ENCODE measurements at places on chromosomes 2 and 18.

DNA sequence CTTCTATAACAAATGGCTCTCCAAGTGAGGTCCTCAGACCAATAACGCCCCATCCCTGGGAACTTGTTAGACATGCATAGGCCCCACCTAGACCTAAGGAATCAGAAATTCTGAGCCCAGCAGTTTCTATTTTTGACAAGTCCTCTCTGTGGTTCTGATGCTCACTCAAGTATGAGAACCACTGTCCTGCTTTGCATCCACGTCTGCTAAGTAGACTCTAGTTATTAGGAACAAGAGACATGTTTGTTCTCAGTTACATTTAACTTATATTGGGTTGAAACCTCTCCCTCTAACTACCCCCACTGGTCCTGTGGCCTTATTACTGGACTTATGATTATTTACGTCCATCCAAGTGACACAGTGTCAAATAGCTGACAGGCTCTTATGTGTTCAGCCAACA is 70.3 kb downstream of the TMEM17 start:
- ATAC-seq: no peak

DNA sequence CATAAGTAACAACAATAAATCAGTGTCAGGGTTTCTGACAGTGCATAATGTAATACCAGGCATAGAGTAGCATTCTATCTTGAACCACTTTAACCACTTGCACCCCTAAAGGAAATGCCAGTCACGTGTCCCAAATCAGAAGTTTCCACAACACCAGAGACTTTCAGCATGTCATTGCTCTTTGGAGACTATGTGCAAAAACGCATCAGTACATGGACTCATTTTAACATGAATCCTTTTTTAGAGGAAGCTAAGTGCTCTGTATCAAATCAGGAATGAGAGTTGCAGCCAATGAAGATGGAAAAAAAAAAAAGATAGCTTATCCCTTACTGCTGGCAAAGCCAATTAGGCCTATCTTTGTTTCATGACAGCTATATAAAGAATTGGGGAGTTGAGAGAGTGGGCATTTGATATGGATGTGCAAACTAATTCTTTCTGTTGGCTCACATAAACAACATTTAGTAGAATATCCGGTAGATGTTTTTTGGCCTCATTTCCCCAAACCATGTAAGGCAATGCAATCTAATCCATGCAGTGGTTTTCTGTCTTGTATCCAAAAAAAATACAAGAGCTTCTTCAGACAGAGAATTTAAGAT is 353.1 kb downstream of the IRS1 start:
- ATAC-seq: no peak

DNA sequence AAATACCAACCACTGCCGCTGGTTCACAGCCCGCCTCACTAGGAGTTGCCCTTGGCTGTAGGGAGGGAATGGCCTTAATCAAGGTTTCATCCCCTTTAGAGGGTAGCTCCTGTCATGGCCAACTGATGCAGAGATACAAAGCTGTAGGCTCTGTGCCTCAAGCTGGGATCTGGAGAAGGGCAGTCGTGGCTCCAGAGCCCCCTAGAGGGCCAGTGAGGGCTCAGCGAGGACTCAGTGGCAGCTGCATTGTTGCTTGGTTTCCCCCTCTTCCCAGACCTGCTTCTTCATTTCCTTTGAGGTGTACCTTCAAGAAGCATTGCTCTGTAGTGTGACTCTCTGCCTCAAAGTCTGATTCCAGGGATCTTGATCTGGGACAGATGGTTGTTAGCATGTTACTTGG is 302.1 kb downstream of the LPIN1 start:
- no peak for ATAC-seq

DNA sequence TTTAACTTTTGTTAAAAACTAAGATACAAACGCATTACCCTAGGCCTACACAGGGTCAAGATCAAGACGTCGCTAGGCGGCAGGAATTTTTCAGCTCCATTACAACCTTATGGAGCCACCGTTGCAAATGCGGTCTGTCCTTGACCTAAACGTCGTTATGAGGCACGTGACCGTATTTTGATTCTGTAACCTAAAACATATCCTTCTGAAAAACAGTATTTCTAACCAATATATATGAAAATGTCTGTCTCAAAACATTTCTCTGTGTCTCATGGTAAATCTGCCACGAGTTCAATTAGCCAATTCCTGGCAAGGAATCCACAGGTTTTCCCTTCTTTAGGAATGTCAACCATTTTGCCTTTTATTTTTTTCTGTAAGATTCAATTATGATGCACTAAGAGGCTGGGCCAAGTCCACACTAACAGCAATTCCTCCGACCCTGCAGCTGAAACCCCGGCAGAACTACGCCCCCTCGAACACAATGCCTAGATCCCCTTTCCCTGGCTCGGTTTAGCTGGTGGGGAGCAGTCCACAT is 1.7 kb downstream of the RTN4 start:
- no peak for ATAC-seq

DNA sequence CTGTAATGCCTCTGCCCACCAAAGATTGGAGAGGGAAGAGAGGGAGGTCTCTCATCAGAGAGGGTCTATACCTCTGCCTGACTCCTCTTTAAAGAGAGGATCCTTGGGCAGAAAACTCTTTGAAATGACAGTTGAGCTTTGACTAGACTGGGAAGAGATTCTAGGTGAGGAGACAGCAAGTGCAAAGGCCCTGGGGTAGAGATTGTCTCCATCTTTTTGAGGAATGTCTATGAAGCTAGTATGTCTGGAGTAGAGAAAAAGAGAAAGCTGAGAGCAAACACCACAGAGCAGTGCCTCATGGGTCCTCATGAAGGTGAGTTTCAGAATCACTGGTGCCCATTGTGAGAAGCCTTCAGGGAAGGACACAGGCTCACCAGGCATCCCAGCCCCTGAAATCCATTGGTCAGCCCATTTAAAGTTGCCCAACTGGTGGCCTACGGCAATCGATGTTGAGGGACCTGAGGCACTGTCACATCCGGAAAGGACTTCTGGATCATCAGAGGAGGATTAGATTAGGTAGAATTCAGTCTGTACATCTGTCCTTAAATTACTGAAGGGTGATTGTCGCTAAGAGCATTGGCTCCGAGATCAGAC is 31.5 kb downstream of the LBH start:
- ATAC-seq: no peak

Measured in gastroesophageal sphincter (tissue), 4 donors.